ENCODE measurements at places on chromosomes 2 and 18.

DNA sequence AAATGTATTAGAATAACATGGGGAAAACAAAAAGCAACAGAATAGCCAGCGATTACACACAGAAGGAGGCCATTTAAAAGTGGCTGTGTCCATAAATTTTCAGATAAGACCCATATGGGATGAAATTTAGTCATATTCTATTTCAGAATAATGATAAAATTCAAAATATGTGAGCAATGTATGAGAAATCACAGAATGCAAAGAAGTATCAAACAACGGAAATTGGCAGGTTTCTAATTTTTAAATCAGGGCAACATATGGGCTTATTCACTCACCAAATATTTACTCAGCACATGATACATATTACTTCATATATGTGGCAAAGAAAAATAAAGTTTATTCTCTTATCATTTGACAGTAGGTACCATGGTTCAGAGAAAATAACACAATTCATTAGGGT is 208.5 kb downstream of the GRB14 start:
- no peak for DNase-seq

- no peak for DNase-seq
Observed at GRCh38 chr2:119940856-119941255, 72.0 kb upstream of the EPB41L5 start.

GRCh38 chr18:47788621-47789020 is 141.8 kb downstream of the SMAD2 start:
- no peak for DNase-seq

DNA sequence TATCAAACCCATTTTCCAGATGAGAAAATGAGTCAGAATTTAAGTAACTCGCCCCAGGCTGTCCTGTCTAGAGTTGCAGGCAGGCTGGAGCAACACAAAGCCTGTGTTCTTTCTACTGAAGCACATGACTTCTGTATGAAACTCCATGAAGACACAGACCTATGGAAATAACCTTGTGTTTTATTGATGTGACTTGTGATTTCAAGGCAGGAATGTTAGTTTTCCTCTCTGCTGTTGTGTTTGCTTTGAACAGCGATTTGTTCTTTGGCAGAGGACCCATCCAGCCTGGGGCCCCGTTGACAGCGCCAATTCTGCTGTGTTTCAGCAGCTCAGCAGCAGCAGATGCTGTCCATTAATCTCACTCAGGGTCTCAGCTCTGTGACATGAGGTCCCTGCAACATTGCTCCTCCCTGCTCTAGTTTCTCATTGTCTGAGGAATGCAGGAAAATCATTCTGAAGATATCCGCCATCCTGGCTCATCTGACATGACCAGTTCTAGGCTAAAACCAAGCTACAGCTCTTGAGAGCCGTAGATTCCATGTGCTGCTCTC is 344.3 kb upstream of the RAB12 start:
- no peak for DNase-seq

GRCh38 chr2:198004173-198004572 is 199.8 kb downstream of the PLCL1 start:
- no peak for DNase-seq

DNA sequence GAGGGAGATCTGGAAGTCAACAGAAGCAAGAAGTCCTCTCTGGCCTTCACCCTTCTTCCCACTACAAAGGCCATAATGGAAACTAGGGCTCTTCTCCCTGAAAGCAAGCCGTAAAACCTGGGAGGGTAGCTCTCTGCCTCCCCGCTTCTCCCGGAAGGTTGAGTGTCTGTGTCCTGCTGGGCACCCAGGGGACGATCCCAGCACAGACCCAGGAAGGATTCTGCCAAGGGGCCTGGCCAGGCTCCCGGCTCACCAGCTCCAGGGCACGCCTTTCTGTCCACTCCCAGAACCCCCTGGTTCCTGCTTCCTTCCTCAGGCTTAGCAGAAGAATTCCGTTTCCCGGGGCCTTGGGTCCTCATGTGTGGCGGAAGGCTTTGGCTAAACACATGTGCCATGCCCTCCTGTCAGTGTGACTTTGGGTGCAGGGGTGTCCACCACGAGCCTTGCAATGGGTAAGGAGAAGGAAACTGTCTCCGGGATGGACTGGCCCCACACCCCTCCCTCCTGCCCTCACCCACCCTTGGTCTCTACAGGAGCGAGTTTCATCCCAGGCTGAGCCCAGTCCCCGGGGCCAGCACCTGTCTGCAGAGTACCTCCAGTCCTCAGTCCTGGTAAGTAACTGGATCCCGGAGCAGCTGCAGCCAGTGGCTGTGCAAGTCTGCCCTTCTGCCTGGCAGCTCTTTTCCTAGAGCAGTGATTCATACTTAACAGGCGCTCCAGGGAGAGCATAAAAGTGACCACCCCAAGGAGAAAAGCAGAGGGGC is 135.8 kb downstream of the TPO start:
- no peak for DNase-seq

- no peak for DNase-seq
Observed at GRCh38 chr2:133026536-133027177, 356.7 kb upstream of the LYPD1 start.

DNA sequence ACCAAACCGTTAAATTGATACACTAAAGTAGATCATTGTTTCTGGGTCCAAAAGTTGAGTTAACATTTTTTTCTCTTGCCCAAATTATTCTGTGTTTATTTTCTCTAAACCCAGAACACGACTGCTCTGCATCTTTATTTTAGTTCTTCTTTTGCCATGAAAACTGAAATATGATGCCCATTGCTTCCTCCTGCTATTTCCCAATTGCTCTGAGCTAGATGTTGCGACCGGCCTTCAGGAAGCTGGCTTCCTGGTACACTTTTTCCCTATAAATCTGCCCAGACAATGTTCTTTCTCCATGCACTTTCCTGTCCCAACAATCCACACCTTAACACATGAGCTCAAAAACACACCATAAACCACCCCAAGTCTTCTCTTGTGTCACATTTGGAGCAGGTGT is 501.4 kb downstream of the FBXO15 start:
- DNase-seq: no peak

- DNase-seq: no peak
Observed at GRCh38 chr18:62250475-62250874, 63.4 kb downstream of the RELCH start.

- DNase-seq: no peak
Observed at GRCh38 chr2:217402761-217403383, 543.0 kb upstream of the TNP1 start.

All from Jurkat, Clone E6-1 (cell line).